Fibroblast of skin of right quadriceps (primary cell): ENCODE measurements at places on chromosomes 12 and 14.

DNA sequence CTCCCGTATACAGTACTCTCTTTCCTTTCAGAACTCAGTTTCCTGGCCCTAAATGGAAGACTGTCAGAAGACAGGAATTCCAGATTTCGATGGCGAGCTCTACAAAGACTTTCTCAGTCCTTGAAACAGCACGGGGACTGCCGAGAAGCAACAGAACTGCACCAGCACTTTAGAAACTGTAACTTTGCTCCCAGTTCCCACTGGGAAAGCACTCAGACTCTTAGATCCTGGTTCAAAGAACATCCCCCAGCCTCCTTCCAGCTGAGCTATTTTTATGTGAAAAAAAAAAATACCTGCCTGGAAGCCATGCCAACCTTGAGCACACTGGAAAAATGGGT is 1.8 kb downstream of the PXN start:
- DNase-seq, result no peak

DNA sequence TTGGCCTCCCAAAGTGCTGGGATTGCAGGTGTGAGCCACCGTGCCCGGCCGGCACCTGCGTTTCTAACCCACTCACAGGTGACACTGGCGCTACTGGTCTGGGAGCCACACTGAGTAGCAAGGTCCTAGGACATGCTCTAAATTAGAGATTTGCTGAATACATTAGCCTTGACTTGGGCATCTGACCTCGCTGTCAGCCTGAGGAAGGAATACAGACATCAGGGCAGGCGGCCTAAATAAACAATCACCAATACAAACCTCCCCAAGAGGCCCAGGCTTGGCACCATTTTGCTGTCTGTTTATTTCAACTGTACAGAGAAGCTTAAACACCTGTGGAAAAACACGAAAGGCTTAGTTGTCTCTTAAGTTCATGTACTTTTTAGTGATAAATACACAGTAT is 27.5 kb downstream of the P2RX4 start:
- no peak for DNase-seq

DNA sequence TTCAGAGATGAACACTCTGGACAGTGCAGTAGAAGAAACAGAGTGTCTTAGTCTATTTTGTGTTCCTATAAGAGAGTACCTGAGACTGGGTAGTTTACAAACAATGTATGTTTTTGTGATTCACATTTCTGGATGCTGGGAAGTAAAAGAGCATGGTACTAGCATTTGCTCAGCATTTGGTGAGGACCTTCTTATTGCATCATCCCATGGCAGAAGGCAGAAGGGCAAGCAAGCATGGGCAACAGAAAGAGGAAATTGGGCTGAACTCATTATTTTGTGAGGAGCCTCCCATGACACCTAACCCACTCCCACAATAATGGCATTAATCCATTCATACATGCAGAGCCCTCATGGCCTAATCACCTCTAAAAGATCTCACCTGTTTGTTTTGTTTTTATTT is 8.0 kb downstream of the ANKS1B start:
- DNase-seq, result no peak

DNA sequence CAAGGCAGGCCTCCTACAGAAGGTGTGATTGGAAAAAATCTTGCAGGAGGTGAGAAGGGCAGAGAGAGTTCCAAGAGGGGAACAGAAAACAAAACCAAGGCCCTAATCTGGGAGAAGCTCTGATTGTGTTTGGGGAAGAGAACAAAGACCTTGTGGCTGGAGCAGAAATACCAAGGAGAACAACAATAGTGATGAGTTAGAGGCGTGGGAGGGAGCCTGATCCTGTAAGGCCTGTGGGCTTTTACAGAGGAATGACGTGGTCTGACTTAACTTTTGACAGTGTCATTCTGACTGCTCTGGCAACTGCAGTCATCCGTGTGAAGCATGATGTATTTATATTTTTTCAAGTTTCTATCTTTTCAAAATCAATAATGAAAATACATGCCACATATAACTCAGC is 200.6 kb downstream of the ANO4 start:
- DNase-seq, result no peak

DNA sequence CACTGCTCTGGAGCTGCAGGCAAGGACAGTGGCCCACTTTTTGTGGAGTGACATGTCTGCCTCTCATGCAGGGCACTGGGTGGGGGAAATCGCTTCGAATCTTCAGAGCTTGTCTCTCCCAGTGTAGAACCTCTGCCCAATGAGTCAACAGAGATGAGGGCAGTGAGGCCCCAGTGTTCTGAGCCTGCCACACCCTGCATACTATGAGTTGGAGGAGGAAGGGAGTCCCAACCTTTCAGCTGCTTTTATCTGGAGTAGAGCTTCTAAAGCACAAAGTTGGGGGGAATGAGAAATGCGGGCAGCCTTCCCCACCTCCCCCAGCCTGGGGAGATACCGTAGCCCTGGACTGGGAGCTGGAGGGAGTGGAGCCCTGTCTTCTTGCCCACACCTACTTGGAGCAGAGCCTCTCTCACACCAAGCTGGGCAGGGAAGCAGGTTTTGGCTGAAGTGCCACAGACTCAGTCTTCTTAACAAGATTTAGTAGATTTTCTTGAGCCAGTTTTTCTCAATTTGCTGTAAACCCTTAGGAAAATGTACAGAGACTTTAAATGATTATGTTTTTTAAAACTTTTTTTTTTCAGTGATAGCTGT is 159.1 kb downstream of the ADGRD1 start:
- no peak for DNase-seq

- DNase-seq, result no peak
Measured at GRCh38 chr12:1213205-1213604, 222.2 kb downstream of the ERC1 start.

- no peak for DNase-seq
Measured at GRCh38 chr14:53620890-53621289, 335.7 kb downstream of the BMP4 start.

DNA sequence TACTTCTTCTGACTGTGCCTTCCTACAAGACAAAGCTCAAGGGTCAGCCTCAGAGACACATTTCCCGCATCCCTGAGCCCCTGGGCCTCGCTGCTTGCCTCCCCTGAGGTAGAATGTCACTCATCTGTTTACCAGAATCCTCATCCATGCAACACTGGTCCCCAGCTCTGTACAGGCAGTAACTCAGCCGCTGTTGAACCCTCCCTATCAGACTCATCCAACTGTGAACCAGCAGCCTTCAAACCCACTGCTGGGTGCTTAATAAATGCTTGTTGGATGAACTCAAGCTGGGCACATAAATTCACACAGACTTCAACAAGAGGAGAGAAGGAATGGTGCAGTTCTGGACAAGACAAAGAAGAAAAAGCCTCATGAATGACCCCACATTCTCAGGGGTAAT is 6.1 kb downstream of the NT5DC3 start:
- no peak for DNase-seq

- no peak for DNase-seq
Measured at GRCh38 chr12:100185361-100185894, 15.2 kb upstream of the ACTR6 start.

DNA sequence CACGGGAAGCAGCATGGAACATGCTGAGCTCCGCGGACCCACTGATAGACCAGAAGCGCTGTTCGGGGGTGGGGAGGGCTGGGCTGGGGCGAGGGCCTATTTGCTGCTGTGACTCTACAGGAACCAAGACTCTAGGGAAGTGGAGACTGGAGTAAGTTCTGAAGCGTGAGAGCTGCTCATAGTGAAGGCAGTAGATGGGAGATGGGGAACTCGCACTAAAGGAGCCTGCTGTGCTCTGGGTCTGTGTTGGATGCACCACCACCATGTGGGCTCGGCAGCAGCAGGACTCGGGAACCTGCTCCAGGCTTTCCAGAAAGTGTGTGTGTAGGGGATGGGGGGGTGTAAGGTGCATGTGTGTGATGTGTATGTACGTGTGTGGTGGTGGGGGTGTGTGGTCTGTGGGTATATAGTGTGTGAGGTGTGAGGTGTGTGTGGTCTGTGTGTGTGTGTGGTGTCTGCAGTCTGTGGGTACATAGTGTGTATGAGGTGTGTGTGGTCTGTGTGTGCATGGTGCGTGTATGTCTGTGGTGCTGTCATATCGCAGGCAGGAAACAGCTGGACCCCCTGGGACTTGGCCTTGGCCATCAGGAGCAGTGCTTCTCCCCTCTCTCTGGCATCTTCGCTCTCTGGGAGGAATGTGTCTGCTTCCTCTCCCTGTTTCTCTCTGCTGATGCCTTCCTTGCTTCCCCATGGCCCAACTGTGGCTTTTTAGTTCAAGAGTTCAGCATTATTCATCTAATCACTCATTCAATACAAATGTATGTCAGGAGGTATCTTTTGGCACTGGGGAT is 378.9 kb downstream of the FUT8 start:
- DNase-seq, result peak; percentile 78

DNA sequence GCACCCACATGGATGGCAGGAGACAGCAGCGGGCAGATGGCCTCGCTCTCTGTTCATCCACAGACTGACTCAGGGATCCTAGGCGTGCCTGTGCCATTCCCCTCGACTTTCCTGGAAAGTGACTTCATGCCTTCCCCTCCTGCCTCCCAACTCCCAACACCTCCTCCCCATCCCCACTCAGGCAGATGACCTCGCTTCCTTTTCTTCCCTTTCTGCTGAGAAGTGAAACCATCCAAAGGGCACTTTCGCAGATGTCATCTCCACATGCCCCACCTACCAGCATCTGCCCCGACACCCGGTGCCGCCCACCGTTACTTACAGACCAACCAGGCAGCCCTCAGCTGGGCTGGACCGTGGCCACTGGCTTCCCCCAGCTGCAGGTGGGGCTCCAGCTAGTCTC is 29.6 kb downstream of the BEGAIN start:
- peak; percentile 23 for DNase-seq

GRCh38 chr12:129550353-129550752 is 353.5 kb downstream of the TMEM132D start:
- DNase-seq, result no peak

GRCh38 chr12:113500306-113500675 is 28.6 kb upstream of the LHX5 start:
- DNase-seq, result no peak

GRCh38 chr14:61128382-61129167 is 147.5 kb downstream of the SLC38A6 start:
- no peak for DNase-seq

GRCh38 chr12:88113871-88114270 is 28.0 kb downstream of the CEP290 start:
- DNase-seq, result peak; percentile 31

- peak; percentile 10 for DNase-seq
Measured at GRCh38 chr14:68309616-68310015, 483.3 kb downstream of the ZFP36L1 start.

DNA sequence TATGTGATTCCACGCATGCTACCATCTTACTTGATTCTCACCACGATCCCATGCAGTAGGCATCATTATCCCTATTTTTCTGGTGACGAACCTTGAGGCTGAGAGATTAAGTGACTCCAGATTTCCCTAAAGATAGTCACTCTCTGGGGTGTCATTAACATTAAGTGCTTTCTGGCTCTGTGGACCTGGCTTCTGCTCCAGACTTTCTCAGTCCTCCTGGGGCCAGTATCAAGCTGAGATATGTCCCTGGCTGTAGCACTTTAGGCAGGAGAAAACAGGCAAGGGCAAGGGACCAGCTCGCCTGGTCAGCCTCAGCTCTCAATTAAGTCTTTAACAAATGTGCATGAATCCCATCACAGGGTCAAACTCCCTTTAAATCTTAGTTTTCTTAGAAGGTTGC is 38.3 kb upstream of the PRB2 start:
- DNase-seq, result no peak
